ENCODE measurements at places on chromosomes 5 and 9.

DNA sequence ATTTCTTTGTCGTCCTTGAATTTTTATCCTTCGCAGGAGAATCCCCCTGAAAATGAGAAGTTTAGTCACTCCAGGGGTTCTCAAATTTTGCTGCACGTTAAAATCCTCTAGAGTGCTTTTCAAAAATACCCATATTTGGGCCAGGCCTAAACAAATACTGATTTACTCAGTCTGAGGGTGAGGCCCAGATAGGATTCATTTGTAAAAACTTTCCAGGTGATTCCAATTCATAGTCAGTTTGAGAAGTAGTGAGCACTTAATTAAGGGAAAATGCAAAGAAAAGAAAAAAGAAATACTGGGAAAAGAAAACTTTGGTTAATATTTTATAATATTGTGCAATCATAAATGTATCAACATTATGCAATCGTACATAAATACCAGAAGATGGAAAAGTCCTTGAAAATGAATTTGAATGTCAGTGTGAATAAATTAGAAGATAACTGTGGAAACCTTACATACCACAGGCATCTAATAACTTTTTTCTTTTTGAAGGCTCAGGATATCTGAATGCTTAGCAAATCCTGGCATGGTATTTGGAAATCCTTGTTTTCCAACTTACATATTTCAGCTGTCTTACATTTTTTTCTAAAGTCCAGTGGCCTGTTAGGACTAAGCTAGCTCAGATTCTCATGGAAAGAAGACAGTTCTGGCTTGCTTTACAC, 116.5 kb upstream of the DAPK1 start:
- DNase-seq, result no peak

GRCh38 chr5:118506217-118506852, 482.0 kb downstream of the DTWD2 start:
- no peak for DNase-seq

GRCh38 chr5:76427206-76428140, 24.4 kb downstream of the IQGAP2 start:
- DNase-seq, result no peak

DNA sequence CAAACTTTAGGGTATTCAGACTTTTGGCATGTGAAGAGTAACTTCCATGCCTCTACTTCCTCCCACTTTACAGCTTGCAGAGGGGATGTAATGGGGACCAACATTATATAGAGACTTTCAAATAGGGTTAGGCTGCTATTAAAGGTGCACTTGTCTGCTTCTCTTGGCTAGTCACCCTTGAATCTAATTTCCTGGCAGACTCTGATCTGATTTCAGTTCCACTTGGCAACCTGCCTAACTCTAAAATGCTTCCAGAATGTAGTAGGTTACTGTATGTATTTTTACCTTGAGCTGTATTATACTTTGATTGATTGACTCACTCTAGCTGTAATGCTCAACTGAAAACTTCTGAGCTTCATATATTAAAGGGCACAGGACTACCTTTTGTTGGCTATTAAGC, 693.4 kb downstream of the KCTD16 start:
- peak; percentile 14 for DNase-seq

DNA sequence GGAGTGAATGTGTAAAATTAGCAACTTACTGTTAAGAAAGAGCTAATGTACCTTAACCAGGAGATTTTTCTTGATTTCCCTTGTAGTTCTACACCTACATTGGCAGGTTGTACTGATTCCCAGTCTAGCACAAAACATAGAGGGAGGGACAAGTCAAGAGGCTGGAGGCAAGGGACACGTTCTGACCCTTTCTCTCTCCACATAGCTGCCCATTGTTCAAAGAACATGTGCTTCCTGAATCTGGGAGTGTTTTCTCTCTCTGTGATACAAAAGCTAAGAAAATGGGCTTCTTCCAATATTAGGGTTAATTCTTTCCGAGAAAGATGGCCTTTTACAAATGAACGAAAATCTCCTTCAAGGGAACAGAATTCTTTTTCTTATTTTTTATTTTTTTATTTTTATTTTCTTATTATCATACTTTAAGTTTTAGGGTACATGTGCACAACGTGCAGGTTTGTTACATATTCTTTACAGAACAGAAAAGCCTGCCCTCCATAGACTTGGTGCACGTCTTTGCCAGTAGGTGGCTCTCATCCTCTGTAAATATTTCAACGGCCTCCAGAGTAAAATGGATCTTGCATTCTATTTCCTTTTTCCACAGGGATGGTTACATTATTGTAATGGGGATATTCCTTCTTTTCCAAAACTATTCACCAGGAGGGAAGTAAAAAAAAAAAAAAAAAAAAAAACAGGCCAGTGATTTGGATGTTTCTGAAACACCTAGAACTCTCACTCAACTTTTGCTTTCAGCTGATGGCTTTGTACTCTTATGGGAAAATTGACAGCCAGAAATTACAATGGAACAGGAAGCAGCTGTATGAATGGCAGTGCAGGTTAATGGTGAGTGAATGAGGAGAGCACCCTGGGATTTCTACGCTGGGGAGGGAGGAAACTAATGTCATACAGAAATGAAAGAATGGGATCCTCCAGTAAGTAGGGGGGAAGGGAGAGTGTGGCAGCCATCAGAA, 13.1 kb upstream of the IFNA5 start:
- DNase-seq, result peak; percentile 57

GRCh38 chr5:148229840-148230239, 8.5 kb upstream of the MARCOL start:
- no peak for DNase-seq

GRCh38 chr5:172336676-172337285, 53.2 kb upstream of the UBTD2 start:
- no peak for DNase-seq

GRCh38 chr9:114130141-114130540, 25.2 kb upstream of the COL27A1 start:
- no peak for DNase-seq

GRCh38 chr9:128550226-128550625, 2.2 kb upstream of the SPTAN1 start:
- DNase-seq, result no peak

DNA sequence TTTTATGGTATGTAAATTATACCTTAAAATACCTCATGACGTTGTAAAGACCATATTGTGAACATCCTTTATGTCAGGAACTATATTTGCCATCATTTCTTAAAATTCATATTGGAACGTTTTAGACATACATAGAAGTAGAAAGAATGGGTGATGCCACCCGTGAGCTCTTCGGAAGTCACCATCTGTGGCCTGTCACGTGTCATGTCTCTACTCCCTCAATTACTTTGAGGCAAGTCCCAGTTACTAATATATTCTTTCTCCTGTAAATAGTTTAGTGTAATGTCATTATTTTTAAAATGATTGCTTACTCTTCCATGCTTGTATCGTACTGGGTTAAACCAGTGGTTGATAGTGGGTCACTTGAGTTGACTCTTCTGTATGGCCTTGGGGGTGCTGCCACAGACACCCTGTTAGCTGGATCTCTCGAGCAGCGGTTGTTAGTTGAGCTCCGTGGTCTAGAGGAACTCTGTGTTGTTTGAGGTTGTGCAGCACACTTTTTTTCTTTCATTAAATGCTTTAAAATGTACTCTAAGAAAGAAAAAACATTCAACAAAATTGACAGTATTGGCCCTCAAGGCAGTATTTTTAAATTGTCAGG, 66.2 kb downstream of the TRIO start:
- no peak for DNase-seq

GRCh38 chr9:87516222-87516925, 18.7 kb downstream of the DAPK1 start:
- DNase-seq, result no peak

GRCh38 chr5:16626696-16627264, 10.0 kb upstream of the RETREG1 start:
- DNase-seq, result no peak

GRCh38 chr9:6171667-6172066, 43.9 kb upstream of the IL33 start:
- DNase-seq, result no peak

- no peak for DNase-seq
These were observed 605.8 kb upstream of the COX7C start for GRCh38 chr5:86011937-86012336.

- no peak for DNase-seq
These were observed 1.3 kb upstream of the IQGAP2 start for GRCh38 chr5:76401801-76402250.

GRCh38 chr5:132370181-132370970, 866 bp downstream of the SLC22A5 start:
- DNase-seq, result peak; percentile 18
